ENCODE measurements at places on chromosomes 11 and 22. TPM values are rescaled to one million over a fixed set of nuclear protein-coding genes. Genes with fewer than 3 reads are reported as not detected.

The SAA4 gene
- total RNA-seq = not detected

The NCF4 gene
- total RNA-seq = not detected

The TRIM51G gene
- total RNA-seq = not detected

The WNT11 gene
- total RNA-seq = not detected

The KLHL35 gene
- total RNA-seq = 1.5 TPM

The ISX gene
- total RNA-seq = not detected
